SK-N-SH (cell line): ENCODE measurements at places on chromosomes 13 and 19. TPM values are rescaled to one million over a fixed set of nuclear protein-coding genes. Genes with fewer than 3 reads are reported as not detected.

The TEKTIP1 gene
- 0.12 TPM in 1 of 2 replicates, not detected in the other for polyA plus RNA-seq

The ZNF808 gene
- 3.3 and 4.4 TPM in 2 replicates for polyA plus RNA-seq

The C1QTNF9B gene
- not detected in 2 replicates for polyA plus RNA-seq

The POLD1 gene
- 28.6 and 33.6 TPM in 2 replicates for polyA plus RNA-seq

The NCR1 gene
- polyA plus RNA-seq, result not detected in 2 replicates
